Left colon (tissue), 2 donors: ENCODE measurements at places on chromosomes 6 and 20. TPM values are rescaled to one million over a fixed set of nuclear protein-coding genes. Genes with fewer than 3 reads are reported as not detected.

Gene MUC21
- not detected for total RNA-seq

Gene EDN1
- 24.8 TPM for total RNA-seq

Gene VPS52
- 68.4 TPM for total RNA-seq

Gene TMEM170B
- 2.5 TPM for total RNA-seq

Gene OR10C1
- not detected for total RNA-seq
